NCI-H510A treated with DMSO at 0.1 percent for 48 hours (cell line): ENCODE measurements at places on chromosomes 13 and 19.

GRCh38 chr19:14248578-14249011 is 42.6 kb upstream of the ADGRL1 start:
- DNase-seq, result peak; percentile 18

- peak; percentile 94 for DNase-seq
These were observed 1.2 kb downstream of the RABAC1 start for GRCh38 chr19:41957838-41958366.

DNA sequence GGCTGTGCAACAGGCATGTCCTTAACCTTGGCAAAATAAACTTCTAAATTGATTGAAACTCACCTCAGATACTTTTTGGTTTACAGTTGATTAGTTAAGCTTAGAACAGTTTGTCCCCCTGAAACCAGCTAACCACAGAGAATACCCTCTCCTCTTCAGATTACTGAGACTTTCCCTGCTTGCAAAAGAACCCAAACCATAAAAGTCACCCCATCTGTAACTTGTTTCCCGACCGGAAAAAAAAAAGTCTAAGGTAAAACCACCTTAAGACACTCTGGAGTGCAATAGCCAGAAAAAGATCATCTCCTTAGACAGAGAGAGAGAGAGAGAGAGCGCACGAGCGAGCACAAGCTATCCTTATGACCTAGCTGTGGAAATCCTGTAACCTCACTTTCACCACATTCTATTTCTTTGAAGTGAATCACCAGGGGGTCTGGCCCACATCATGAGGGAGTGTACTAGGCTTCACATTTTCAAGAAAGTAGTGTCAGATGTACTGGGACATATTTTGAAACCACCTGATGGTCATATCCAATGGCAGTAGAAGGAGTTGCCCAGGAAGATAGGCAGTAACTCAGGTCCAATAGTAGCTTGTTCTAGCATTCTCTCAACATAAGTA is 11.1 kb upstream of the GTF2F2 start:
- no peak for DNase-seq

DNA sequence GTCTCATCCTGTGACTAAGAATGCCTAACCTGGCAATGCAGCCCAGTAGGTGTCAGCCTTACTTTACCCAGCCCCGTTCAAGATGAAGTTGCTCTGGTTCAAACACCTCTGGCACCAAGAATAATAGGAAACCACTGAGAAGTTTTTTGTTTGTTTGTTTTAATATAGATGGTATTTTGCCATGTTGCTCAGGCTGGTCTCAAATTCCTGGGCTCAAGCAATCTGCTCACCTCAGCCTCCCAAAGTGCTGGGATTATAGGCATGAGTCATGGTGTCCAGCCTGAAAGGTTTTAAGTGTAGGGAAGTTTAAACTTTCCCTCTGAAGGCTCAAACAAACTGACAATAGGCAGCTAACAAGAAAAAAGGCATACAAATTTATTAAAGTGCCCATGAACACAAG is 51.2 kb upstream of the ABCC4 start:
- DNase-seq, result no peak

- DNase-seq, result no peak
These were observed 133.7 kb downstream of the RAP2A start for GRCh38 chr13:97567510-97568243.

DNA sequence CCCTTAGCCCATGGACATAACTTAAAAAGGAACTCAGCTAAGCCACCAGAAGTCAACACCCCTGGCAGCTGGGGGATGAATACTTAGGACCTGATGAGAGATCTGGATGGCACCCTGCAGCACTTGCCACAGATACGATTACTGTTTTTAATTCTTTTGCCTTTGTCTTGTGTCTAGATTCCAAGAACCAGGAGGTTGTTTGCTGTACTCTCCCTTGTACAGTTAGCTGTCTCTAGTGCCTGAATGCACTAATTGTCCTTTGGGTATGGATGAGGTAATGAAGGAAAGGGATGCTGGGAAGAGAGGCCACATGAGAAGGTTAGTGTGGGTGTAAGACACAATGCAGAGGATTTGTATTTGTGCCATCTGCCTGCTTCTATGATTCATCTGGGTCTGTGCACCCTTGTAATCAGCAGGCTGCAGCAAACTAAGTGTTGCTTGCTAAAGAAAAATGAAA is 385.8 kb downstream of the KCNRG start:
- DNase-seq, result no peak

DNA sequence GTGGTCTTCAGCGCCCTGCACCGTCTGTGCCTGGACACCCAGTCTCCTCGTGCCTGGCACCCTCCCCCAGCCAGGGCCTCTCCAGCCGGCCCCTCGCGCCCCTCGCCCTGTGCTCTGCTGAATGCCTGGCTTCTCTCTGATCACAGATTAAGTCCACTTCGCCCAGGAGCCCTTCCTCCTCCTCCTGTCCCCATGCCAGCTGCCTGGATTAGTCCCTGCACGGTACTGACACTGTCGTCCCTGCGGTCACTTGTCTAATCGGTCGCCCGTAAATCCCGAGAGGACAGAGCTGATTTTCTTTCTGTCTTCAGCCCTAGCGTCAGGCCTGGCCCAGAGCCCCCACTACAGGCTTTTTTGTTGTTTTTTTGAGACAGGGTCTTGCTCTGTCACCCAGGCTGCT is 6.6 kb downstream of the THOP1 start:
- DNase-seq, result no peak

- DNase-seq, result no peak
These were observed 5.3 kb downstream of the ELF1 start for GRCh38 chr13:41013835-41014234.

GRCh38 chr19:4172861-4173473 is 9.4 kb downstream of the SIRT6 start:
- peak; percentile 19 for DNase-seq

DNA sequence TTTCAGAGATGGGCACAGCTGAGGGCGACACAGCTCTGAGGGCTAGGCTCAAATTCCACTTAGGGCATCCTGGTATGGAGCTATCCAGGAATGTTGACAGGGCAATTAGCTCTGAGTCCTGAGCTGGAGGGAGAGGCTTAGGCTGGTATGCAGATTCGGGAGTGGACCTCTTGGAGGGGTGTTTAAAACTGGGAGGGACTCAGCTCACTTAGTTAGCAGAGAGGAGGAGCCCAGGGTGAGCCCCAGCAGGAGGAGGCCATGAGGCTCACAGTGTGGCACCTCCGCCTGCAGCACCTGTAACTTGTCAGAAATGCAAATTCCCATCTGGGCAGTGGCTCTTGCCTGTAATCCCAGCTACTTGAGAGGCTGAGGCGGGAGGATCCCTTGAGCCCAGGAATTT is 10.2 kb upstream of the NOP53 start:
- DNase-seq, result no peak

- DNase-seq, result no peak
These were observed 59.3 kb downstream of the ATP11A start for GRCh38 chr13:112748947-112749735.

- DNase-seq, result no peak
These were observed at the start of gene AZU1 for GRCh38 chr19:827710-828321. Gene AZU1 (plus strand): TSS chr19:827837. CDS start chr19:827847, 10 bp downstream.

DNA sequence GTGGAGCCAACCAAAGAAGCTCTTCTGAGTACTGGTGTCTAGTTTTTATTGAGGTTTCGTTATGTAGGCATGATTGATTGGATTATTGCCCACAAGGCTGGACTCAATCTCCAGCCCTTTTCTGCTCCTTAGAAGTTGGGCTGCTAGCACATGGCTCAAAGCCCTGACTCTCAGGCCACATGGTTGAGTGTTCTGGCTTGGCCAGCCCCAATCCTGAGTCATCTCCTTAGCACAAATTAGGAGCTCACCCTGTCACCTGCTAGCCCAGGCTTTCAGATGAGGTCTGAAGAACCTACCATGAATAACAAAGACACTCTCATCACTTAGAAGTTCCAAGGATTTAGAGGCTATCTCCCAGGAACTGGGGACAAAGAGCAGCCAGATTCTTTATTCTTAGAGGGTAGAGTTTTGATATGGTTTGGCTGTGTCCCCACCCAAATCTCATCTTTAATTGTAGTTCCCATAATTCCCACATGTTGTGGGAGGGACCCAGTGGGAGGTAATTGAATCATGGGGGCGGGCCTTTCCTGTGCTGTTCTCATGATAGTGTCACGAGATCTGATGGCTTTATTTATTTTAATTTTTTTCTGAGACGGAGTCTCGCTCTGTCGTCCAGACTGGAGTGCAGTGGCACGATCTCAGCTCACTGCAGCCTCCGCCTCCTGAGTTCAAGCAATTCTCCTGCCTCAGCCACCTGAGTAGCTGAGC is 11.3 kb downstream of the DPY19L3 start:
- no peak for DNase-seq

GRCh38 chr19:28595722-28596480 is 617.0 kb downstream of the UQCRFS1 start:
- DNase-seq, result no peak

GRCh38 chr19:1445932-1446712 is 3.8 kb upstream of the APC2 start:
- DNase-seq, result no peak

- DNase-seq, result no peak
These were observed 4.7 kb downstream of the ALOX5AP start for GRCh38 chr13:30739761-30740642.

DNA sequence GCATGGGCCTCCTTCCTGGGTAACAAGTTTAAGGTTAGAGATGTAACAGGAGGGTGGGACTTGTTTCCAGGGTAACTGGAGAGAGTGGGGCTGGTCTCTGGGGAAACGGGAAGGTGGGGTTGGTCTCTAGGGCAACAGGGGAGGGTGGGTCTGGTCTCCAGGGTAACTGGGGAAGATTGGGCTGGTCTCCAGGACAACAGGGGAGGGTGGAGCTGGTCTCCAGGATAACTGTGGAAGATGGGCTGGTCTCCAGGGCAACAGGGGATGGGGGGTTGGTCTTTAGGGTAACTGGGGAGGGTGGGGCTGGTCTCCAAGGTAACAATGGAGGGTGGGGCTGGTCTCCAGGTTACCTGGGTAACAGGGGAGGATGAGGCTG is 36.5 kb downstream of the SPTBN4 start:
- DNase-seq, result no peak

GRCh38 chr13:33174491-33174890 is 111.1 kb downstream of the STARD13 start:
- DNase-seq, result peak; percentile 41

- DNase-seq, result no peak
These were observed 7.7 kb downstream of the DGKH start for GRCh38 chr13:42056146-42056545.

- no peak for DNase-seq
These were observed 7.9 kb downstream of the CD37 start for GRCh38 chr19:49343123-49343522.

- peak; percentile 27 for DNase-seq
These were observed 753 bp downstream of the ZNF235 start for GRCh38 chr19:44303976-44304568.
